ENCODE measurements at places on chromosomes 7 and 10. TPM values are rescaled to one million over a fixed set of nuclear protein-coding genes. Genes with fewer than 3 reads are reported as not detected.

DNA sequence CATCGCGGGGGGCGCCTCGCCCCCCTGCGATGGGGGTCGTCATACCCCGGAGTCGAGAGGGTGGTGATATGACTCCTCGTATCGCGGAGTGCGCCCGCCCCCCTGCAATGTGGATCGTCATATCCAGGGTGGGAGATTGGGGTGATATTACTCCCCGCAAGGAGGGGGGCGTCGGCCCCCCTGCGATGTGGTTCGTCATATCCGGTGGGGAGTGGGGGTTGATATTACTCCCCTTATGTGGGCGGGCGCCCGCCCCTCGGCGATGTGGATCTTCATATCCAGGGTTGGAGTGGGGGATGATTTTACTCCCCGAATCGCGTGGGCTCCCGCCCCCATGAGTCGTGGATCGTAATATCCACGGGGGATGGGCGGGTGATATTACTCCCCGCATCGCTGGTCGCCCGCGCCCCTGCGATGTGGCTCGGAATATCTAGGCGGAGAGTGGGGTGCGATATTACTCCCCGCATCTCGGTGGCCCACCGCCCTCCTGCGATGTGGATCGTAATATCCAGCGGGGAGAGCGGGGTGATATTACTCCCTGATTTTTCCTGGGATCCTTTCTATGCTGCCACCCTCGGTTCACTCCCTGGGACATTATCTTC lies 36.9 kb downstream of the MEIG1 start:
- H3K4me3 ChIP-seq: no peak overlapping the region
- peaks cover 4% of the 10 kb centered on the region for H3K4me1 ChIP-seq
- no peak overlapping the region for H3K27ac ChIP-seq

Gene PPP1R9A
- total RNA-seq: not detected

- no peaks in the 10 kb centered on the region for H3K36me3 ChIP-seq
- no peak overlapping the region for H3K27ac ChIP-seq
- H3K27me3 ChIP-seq: peaks cover 8% of the 10 kb centered on the region
- H3K4me1 ChIP-seq: no peaks in the 10 kb centered on the region
- H3K4me3 ChIP-seq: no peak overlapping the region
- DNase-seq: no peak
Observed at GRCh38 chr7:38066391-38066790, 111.7 kb upstream of the STARD3NL start.

- H3K4me1 ChIP-seq: no peaks in the 10 kb centered on the region
- no peak overlapping the region for H3K4me3 ChIP-seq
- no peak overlapping the region for H3K27ac ChIP-seq
- H3K36me3 ChIP-seq: no peaks in the 10 kb centered on the region
- peaks cover 23% of the 10 kb centered on the region for H3K27me3 ChIP-seq
- no peak for DNase-seq
Observed at GRCh38 chr7:29914180-29914579, 75.4 kb downstream of the SCRN1 start.

Gene PARP12
- total RNA-seq: 30.6 TPM

GRCh38 chr10:15037691-15038090 lies 6.1 kb upstream of the OLAH start:
- no peak for DNase-seq
- H3K36me3 ChIP-seq: no peaks in the 10 kb centered on the region
- H3K27me3 ChIP-seq: no peaks in the 10 kb centered on the region
- H3K4me3 ChIP-seq: no peak overlapping the region
- no peaks in the 10 kb centered on the region for H3K4me1 ChIP-seq

- no peak overlapping the region for H3K4me3 ChIP-seq
- H3K27ac ChIP-seq: no peak overlapping the region
- peaks cover 2% of the 10 kb centered on the region for H3K27me3 ChIP-seq
- DNase-seq: no peak
Observed at GRCh38 chr7:126856691-126857291, 395.9 kb downstream of the GRM8 start.

DNA sequence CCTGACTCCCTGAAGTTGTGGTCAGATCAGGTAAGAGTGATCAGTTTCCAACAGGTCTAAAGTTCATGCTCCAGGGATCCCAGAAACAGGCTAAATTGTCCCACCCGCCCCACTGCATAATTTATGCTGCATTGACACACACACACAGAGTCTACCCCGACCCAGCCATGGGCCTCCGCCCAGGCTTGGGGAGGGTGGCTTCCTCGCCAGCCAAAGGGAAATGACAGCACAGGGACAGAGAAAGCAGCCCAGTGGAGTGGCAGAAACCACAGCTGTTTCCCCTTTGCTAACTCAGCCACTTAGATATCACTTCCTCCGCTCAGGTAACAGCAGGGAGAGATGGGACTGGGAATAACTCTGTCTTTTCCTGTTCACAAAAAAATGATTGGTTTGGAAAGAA lies 9.4 kb downstream of the SH3PXD2A start:
- DNase-seq: peak; percentile 65
- no peak overlapping the region for H3K4me3 ChIP-seq
- H3K27ac ChIP-seq: peak overlapping the region; percentile 31

- no peak overlapping the region for H3K4me3 ChIP-seq
- H3K4me1 ChIP-seq: peaks cover 15% of the 10 kb centered on the region
- H3K27ac ChIP-seq: no peak overlapping the region
- no peaks in the 10 kb centered on the region for H3K36me3 ChIP-seq
Observed at GRCh38 chr10:63415640-63416244, 50.0 kb downstream of the JMJD1C start.

Gene CRYGN
- 0.21 TPM for total RNA-seq

GRCh38 chr10:127148933-127149220 lies 47.5 kb downstream of the INSYN2A start:
- no peaks in the 10 kb centered on the region for H3K36me3 ChIP-seq
- no peak for DNase-seq
- no peaks in the 10 kb centered on the region for H3K4me1 ChIP-seq
- no peak overlapping the region for H3K4me3 ChIP-seq

DNA sequence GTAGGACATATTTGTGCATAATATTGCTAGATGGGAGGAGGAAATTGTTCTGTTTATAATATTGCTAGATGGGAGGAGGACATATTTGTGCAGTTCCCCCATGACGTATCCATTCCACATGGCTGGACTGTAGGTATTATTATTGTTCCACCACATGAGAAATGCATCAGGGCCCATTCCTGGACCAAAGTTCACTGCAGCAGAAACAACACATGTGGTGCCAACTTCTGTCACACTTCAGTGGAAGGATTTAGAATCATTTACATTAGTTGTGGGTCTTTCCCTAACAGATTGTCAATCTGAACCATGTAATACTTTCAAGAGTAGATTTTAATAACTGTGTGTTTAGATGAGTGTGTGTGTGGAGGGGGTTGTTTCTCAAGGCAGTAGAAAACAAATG lies 32.7 kb upstream of the MACC1 start:
- H3K27me3 ChIP-seq: no peaks in the 10 kb centered on the region
- H3K27ac ChIP-seq: no peak overlapping the region
- no peak for DNase-seq
- H3K4me1 ChIP-seq: no peaks in the 10 kb centered on the region

DNA sequence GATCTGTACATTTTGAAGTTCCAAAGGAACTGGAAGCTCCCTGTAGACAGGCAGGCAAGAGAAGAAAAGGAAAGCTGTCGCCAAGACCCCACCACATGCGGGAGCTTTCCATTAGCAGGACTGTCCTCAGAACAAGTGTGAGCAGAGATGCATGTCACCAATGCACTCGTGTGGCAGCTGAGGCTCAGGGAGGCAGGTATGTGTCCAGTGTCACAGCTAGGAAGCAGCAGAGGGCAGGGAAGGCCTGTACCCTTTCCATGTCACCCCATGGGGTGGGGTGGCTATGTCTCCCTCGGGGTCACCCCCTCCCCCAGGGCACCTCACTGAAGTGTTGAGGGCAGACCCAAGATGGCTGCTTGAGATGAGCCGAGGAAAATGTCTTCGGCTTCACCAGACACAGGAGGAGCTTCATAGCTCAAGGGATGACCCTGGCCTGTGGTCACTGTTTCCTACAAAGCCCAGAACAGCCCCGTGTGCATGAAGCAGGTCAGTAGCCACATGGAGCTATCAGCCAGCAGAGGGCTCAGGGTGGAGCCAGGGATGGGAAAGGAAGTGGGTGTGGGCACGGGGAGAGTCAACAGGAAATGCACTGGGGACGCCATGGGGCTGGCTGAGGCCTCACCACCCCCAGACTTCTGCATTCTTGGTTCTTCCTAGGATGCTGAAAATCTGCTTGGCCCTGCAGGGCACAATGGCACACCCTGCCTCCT lies 96.6 kb downstream of the FAM53B start:
- DNase-seq: peak; percentile 87
- H3K4me3 ChIP-seq: peak overlapping the region; percentile 58
- H3K36me3 ChIP-seq: peaks cover 6% of the 10 kb centered on the region
- no peaks in the 10 kb centered on the region for H3K27me3 ChIP-seq
- peaks cover 91% of the 10 kb centered on the region for H3K4me1 ChIP-seq
- H3K27ac ChIP-seq: peak overlapping the region; percentile 93

- H3K4me3 ChIP-seq: no peak within 1 kb of the TSS
- peaks cover 20% of the 10 kb centered on the region for H3K4me1 ChIP-seq
- no peak within 1 kb of the TSS for H3K27ac ChIP-seq
- H3K36me3 ChIP-seq: peaks cover 18% of the 10 kb centered on the region
- no peak for DNase-seq
- no peaks in the 10 kb centered on the region for H3K27me3 ChIP-seq
Observed at GRCh38 chr7:100573691-100574361, at the start of gene SAP25. SAP25 (minus strand) TSS chr7:100573900; CDS start chr7:100573742, 158 bp downstream.

GRCh38 chr7:17234030-17234397 lies 64.4 kb upstream of the AHR start:
- no peaks in the 10 kb centered on the region for H3K27me3 ChIP-seq
- DNase-seq: peak; percentile 60
- H3K4me1 ChIP-seq: peaks cover 48% of the 10 kb centered on the region
- H3K4me3 ChIP-seq: peak overlapping the region; percentile 71
- H3K27ac ChIP-seq: peak overlapping the region; percentile 89

Gene TSPAN12
- total RNA-seq: not detected

GRCh38 chr10:19699299-19699698 lies 116.9 kb upstream of the PLXDC2 start:
- no peaks in the 10 kb centered on the region for H3K36me3 ChIP-seq
- no peaks in the 10 kb centered on the region for H3K27me3 ChIP-seq
- no peaks in the 10 kb centered on the region for H3K4me1 ChIP-seq
- no peak for DNase-seq
- no peak overlapping the region for H3K27ac ChIP-seq

Gene C10orf67
- total RNA-seq: 0.31 TPM

Gene SH3PXD2A
- total RNA-seq: 10.0 TPM

Gene EPO
- total RNA-seq: not detected

Gene ZNF488
- total RNA-seq: 0.38 TPM

DNA sequence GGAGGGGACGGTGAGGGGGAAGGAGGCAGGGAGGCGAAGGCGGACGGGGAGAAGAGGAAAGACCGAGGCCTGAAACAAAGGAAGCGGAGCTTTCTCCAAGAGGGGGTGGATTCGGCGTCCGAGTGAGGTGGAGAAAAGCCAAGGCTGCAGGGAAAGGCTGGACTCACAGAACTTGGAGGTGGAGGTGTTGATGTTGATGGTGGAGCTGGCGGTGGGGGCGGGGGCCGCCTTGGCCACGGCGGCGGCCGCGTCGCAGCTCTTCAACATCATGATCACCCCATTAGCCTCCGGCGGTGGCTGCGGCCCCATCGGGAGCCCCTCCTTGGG lies 578 bp downstream of the CACUL1 start:
- no peaks in the 10 kb centered on the region for H3K36me3 ChIP-seq
- peak; percentile 63 for DNase-seq
- peak overlapping the region; percentile 91 for H3K4me3 ChIP-seq
- peaks cover 6% of the 10 kb centered on the region for H3K27me3 ChIP-seq
- H3K27ac ChIP-seq: peak overlapping the region; percentile 75

DNA sequence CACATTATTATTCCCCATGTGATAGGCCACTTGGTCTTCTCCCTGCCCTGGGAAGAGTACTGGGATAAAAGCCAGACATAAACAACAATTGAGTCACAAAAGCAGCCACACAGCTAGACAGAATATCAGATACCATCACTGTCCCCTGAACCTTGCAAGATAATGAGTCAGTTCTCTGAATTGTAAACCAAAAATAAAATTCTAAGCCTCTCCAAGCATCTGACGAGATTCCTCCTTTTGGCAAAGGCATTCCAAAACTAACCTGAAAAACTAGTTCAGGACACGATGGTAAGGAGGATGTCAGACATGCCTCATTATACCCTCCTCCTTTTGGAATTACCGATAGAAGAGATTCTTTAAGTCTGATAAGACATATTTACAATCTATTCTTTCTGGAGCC lies 450.7 kb downstream of the HTR7 start:
- H3K27me3 ChIP-seq: no peaks in the 10 kb centered on the region
- no peak for DNase-seq
- no peaks in the 10 kb centered on the region for H3K4me1 ChIP-seq
- no peaks in the 10 kb centered on the region for H3K36me3 ChIP-seq

GRCh38 chr7:115662676-115663075 lies 367.9 kb downstream of the TFEC start:
- no peak for DNase-seq
- no peaks in the 10 kb centered on the region for H3K4me1 ChIP-seq
- H3K4me3 ChIP-seq: no peak overlapping the region
- H3K27ac ChIP-seq: no peak overlapping the region

- no peak overlapping the region for H3K4me3 ChIP-seq
- peaks cover 4% of the 10 kb centered on the region for H3K27me3 ChIP-seq
- no peak overlapping the region for H3K27ac ChIP-seq
- H3K36me3 ChIP-seq: no peaks in the 10 kb centered on the region
- DNase-seq: no peak
- no peaks in the 10 kb centered on the region for H3K4me1 ChIP-seq
Observed at GRCh38 chr10:122052701-122053100, 63.7 kb downstream of the TACC2 start.

Gene TBATA
- not detected for total RNA-seq

Gene TMEM273
- total RNA-seq: 108 TPM

DNA sequence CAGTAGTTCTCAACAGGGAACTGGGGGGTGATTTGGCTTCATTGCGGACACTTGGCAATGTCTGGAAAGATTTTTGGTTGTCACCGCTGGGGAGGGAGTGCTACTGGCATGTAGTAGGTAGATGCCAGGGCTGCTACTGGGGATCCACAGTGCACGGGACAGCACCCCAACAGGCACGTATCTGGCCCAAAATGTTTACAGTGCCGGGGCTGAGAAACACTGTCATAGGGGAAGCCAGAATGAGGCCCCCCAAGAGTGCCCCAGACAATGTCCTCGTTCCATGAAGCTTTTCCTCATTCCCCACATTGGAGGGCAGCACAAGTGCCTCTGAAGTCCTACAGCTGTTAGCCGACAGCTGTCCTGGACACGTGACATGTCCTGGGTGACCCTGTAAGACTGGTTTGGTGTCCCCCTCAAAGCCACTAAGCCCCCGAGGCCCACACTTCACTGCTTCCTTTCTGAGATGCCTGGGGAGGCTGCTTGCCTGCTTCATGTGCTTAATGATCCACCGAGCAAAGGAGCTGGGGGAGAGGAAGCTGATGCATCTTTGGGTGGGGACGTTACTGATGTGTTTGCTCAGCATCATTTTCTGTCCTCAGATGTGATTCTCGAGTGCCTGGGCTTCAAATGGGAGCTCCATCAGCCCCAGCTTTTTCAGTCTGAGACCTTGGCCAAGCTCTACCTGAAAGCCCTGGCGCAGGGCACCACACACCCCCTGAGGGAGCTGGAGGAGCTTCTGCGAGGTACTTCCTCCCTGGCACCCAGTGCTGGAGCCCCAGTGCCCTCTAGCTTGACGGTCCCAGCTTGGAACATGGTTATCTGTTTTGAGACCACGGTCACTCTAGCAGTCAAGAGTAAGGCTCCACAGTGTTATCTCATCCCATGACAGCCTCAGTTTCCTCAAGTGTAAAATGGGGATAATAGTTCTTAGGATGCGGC lies 14.7 kb downstream of the BTBD16 start:
- peaks cover 12% of the 10 kb centered on the region for H3K27me3 ChIP-seq
- H3K27ac ChIP-seq: no peak overlapping the region
- H3K36me3 ChIP-seq: no peaks in the 10 kb centered on the region
- no peak for DNase-seq
- H3K4me1 ChIP-seq: peaks cover 4% of the 10 kb centered on the region

- H3K4me1 ChIP-seq: no peaks in the 10 kb centered on the region
- H3K27ac ChIP-seq: no peak overlapping the region
- H3K4me3 ChIP-seq: no peak overlapping the region
- peaks cover 29% of the 10 kb centered on the region for H3K27me3 ChIP-seq
Observed at GRCh38 chr7:3332308-3332707, 31.3 kb downstream of the SDK1 start.

Data from activated CD4-positive, alpha-beta memory T cell treated with anti-CD3 and anti-CD28 coated beads for 36 hours (primary cell).